ENCODE measurements at places on chromosomes 3 and 15.

GRCh38 chr15:68277131-68277602 is 378 bp upstream of the FEM1B start:
- no peak for DNase-seq

GRCh38 chr15:57012556-57012955 is 94.1 kb downstream of the TCF12 start:
- no peak for DNase-seq

- no peak for DNase-seq
Observed at GRCh38 chr15:73792415-73792814, 39.3 kb upstream of the INSYN1 start.

GRCh38 chr15:65412556-65412955 is 10.2 kb downstream of the IGDCC4 start:
- DNase-seq = no peak

GRCh38 chr3:62436785-62437184 is 63.4 kb upstream of the FEZF2 start:
- DNase-seq = no peak
